ENCODE measurements at places on chromosomes 6 and 20.

DNA sequence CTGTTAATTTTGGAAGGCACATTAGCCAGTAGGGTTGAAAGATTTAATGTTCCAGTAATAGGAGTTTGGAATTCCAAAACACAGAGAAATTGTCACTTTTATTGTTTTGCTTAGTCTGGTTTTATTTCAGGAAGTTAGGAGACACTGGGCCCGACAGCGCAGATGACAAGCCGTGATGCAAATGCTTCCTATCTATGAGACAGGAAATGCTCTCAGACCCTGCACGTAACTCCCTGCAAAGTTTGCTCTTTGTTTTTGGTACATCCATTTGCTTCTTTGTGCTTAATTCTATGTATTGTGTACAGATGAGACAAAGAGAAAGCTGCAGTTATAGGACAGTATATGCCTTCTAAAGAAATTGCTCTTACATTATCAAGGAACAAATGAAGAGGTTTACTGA, 201.6 kb upstream of the SGK1 start:
- no peak for DNase-seq

- peak; percentile 66 for DNase-seq
These were observed 3.7 kb downstream of the TFB1M start for GRCh38 chr6:155310596-155310995.

GRCh38 chr20:47377122-47377722, 20.7 kb upstream of the ZMYND8 start:
- peak; percentile 82 for DNase-seq

DNA sequence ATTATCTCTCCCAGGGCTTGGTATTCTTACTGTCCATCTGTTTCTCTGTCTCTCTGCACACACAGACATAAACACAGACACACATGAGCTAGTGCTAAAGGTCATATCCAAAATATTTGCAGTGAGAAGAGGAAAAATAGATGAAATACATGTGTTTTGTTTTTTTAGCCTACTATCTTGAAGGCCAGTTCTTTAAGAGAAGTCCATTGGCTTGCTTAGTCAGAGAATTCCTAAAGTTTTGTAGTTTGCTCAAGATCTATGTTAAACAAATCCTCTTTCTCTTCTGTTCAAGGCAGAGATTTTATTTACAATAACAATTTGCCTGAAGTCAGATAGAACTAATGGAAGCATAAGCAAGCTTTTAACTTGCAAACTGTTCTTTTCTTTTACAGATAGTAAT, 120.0 kb upstream of the AKIRIN2 start:
- no peak for DNase-seq

Measured in mammary epithelial cell (primary cell).